ENCODE measurements at places on chromosomes 4 and X.

- no peak for DNase-seq
These were observed 79.2 kb downstream of the TMEM164 start for GRCh38 chrX:110082161-110082560.

DNA sequence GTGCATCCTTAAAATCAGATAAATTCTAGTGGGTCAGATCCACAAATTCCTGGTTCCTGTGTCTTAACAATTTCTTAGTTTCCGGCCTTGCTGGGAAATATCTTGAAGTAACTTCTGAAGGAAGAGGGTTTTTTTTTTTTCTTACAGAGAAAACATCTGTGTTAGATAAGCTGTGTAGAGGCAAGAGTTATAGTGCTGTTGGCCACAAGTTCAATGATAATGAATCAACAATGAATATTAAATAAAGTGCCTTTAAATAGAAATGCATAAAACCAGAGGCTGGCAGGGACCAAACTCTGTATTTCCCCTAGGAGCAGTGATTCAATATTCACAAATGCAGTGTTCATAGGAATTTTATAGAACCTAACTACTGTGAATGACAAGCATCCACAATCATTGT, 711.9 kb upstream of the ATOH1 start:
- DNase-seq, result no peak

GRCh38 chr4:40196724-40197281, at the start of gene RHOH:
Gene RHOH, plus strand, starts transcription at chr4:40197031. Its CDS starts 46,356 bp downstream, at chr4:40243387.
- DNase-seq, result no peak

- no peak for DNase-seq
These were observed 82.4 kb downstream of the MTNR1A start for GRCh38 chr4:186472948-186473347.

DNA sequence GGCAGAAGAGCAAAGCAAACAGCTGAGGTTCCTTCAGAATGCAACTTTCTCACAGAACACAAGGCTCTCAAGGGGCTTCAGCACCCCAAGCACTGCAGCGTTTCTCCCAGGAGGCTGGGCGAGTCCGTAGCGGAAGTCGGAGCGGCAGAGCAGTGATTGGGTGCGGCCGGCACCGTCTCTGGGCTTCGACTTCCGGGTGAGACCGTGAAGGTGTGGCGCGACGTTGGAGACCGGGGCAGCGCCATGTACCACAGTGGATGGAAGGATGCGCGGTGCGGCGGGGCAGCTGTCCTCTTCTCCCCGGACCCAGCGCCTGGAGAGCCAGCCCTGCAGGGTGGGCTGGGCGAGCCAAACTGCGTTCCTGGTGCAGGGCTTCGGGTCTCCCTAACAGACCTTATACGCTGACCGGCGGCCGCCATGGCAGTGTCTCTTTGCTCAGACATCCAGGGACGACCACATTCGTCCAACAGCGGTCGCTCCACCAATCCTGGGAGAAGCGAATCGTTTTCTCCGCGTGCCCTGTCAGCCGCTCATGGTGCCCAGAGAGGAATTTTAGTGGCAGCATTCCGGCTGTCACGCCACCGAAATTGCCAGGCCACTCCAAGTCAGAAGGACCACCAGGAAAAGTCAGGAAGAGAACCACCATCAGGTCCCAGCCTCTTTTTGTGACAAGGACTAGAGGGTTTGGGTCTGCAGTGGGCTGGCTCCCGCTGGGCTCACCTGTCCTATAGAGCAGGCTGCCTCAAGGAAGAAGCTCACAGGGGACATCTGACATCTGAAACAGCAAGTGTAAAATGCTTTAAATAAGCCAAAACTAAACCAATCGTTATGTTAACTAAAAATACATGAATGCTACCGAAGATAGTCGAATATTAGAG, 20.5 kb downstream of the TRIM61 start:
- DNase-seq, result no peak

GRCh38 chr4:4386296-4386735, 586 bp upstream of the NSG1 start:
- DNase-seq, result no peak

- no peak for DNase-seq
These were observed 56.4 kb downstream of the USP38 start for GRCh38 chr4:143240939-143241679.

- no peak for DNase-seq
These were observed 382.0 kb downstream of the GABRG1 start for GRCh38 chr4:45741897-45742296.

GRCh38 chrX:17471861-17472260, 96.9 kb downstream of the NHS start:
- DNase-seq, result no peak

- no peak for DNase-seq
These were observed 466.2 kb downstream of the BCOR start for GRCh38 chrX:39631276-39632229.
